CD4-positive, alpha-beta T cell treated with Interleukin-6 for 4 hours (primary cell): ENCODE measurements at places on chromosomes 5 and 9.

GRCh38 chr9:34783951-34784487 lies 74.1 kb upstream of the CCL21 start:
- no peak for DNase-seq

DNA sequence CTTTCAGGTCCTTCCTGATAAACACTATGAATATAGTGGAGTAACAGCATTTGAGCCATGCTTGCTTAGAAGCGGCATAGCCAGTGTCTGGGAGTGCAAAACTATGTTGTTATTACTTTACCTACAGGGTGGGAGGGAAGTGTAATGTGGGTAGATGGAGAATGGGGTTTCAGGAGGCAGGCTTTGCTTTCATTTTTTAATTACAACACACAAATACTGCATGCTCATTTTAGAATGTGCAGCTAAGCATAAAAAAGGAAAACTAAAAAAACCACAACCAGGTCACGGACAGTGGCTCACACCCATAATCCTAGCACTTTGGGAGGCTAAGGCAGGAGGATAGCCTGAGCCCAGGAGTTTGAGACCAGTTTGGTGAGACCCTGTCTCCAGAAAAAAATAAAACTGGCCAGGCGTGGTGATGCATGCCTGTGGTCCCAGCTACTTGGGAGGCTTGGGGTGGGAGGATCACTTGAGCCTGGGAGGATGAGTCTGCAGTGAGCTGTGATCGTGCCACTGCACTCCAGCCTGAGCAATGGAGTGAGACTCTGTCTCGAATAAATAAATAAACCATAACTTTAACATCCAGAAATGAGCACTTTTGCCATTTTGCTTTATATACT lies 20.2 kb downstream of the HAVCR1 start:
- DNase-seq = no peak

DNA sequence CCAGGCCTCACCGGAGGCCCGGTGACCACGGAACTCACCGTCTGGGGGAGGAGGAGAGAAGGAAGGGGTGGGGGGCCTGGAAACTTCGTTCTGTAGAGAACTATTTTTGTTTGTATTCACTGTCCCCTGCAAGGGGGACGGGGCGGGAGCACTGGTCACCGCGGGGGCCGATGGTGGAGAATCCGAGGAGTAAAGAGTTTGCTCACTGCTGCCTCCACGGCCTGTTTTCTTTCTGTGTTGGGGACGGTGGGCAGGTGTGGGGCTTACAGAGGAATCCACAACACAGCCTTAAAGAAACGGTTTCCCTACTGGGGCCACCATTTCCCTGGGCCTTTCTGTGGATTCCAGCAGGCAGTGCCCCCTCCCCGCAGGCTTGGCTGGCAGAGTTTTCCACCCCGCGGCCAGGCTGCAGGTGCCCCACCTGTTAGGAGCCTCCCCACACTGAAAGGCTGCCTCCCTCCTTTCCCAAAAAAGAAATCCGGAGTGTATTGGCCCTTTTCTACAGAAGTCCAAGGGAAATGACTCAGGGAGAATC lies 80.8 kb downstream of the NTNG2 start:
- peak; percentile 24 for DNase-seq

DNA sequence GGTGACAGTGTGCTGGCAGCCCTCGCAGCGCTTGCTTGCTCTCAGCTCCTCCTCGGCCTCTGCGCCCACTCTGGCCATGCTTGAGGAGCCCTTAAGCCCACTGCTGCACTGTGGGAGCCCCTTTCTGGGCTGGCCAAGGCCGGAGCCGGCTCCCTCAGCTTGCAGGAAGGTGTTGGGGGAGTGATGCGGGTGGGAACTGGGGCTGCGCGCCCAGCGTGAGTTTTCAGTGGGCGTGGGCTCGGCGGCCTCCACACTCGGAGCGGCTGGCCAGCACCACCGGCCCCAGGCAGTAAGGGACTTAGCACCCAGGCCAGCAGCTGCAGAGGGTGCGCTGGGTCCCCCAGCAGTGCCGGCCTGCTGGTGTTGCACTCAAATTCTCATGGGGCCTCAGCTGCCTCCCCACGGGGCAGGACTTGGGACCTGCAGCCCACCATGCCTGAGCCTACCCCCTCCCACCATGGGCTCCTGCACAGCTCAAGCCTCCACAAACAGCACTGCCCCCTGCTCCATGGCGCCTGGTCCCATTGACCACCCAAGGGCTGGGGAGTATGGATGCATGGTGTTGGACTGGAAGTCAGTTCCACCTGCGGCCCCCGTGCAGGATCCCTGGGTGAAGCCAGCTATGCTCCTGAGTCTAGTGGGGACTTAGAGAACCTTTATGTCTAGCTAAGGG lies 223.1 kb upstream of the PTPRD start:
- DNase-seq = no peak

GRCh38 chr9:23050548-23050947 lies 603.9 kb downstream of the DMRTA1 start:
- DNase-seq = no peak

DNA sequence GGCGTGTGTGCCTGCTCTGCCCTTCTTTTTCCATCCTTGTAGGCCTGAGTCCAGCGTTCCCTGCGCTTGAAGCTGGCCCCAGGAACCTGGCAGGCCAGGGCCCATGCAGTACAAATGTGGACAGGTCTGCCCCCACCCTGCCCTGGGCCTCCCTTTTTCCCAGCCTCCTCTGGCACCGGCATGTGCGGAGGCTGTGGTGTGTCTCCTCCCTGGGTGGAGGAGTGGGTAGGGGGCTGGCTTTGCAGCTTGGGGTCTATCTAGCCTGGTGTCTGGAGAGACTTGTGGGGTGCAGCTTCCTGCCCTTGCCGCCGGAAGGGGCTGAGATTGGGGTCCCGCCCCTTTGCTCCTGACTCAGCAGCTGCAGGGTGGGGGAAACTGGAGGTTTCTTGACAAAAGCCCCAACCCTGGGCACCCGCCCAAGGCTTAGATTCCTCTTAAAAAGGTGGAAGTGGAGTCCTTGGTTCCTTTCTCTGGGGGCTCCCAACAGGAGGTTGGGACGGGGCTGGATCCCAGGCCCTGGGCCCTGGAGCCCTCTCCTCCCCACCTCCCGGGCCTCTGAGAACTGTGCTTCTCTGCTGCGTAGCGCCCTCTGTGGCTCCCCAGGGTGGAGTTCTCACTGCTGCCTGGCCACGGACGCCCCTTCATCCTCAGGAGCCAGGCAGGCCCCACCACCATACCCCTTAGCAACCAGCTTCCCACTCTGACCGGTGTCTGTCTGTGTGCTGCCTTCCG lies 18.0 kb downstream of the RXRA start:
- peak; percentile 53 for DNase-seq
